ENCODE measurements at places on chromosomes 6 and 20.
A peak's percentile ranks its signal among the peaks of the same experiment; 100 is the strongest.

DNA sequence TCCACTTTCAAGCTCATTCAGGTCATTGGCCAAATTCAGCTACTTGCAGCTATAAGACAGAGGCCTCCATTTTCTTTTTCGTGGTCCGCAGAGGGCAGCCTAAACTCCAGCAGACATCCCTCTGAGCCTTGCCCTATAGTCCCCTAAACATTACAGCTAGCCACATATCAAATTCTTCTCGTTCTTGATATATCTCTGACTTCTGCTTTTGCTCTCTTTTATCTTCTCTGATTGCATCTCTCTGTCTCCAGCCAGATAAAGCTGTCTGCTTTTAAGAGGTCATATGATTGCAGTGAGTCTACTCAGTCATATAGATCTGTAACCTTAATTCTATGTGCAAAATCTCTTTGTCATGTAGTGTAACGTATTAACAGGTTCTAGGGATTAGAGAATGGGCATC, 358.4 kb upstream of the RGS17 start:
- no peak for DNase-seq

DNA sequence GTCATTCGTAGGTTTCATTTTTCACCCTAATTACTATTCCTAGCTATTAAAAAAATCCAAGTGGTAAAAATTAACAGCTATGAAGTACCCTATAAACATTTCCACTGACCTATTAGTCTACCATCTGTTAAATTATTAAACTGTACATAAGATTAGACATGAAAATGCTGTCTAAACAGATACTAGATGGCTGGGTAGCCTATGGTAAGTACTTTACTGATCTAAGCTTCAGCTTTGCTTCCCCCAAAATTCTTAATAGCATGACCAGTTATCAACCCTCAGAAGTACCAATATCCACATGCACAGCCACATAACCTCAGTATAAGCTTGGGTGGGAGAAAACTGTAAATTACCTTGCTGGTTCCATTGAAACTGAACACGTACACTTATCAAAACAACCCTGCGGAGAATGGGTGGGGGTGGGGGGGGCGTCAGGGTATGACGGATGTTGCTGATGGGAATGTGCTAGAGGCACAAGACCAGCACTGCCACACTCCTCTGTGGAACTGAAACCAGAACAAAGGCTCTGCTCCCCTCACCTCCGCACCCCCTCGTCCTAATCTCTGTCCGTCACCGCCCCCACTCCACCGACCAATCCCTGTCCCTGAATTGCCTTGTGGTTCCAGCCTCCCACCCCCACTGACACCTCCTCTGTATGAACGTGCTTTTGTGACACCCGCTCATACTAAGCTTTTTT, 45.3 kb downstream of the B4GALT5 start:
- peak; percentile 88 for DNase-seq

DNA sequence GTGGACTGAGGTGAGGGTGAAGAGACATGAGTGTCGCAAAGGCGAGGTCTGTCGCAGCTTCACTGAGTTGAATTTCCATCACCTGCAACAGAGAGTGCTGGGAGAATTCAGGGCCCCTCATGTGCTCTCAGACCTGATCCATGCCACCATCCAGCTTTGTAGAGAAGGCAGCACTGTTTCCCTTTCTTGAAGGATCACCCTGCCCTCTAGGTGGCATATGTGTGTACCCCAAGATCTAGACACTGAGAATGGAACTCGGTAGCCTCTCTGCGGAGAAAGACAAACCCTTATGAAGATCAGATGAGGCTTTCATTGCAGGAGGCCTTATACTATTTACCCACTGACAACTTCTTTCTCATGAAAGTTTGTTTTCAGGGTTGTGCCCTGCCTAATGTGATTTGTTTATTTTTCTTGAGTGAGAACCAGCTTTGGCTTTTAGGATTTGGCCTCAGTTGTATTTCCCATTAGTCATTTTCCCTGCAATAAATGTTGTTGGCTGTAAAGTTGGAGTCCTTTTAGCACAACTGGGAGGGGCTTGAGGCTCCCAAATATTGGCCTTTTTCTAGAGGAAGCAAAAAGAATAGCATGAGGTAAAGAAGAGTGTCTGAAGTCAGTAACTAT, 811.3 kb downstream of the DHX35 start:
- DNase-seq: no peak

DNA sequence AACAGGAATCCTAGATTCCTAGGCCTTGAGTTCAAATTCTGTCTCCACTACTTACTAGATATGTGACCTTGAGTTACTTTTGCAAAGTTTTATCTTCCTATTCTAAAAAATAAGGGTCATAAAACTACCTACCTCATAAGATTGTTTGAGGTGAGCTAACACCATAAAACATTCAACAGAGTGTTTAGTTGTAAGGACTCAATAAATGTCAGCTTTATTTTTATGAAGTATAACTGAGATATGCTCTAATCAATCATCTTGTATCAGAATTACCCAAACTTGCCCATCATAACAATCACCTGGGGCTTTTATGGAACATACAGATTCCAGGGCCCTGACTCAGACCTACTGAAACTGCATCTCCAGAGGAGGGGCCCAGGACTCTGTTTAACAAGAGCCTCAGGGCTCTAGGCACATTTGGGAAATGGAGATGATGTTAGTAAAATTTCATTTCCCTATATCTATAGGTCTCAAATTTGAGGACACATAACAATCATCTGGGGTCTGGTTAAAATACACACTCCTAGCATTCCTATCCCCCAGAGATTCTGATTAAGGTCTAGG, 35.5 kb upstream of the MRAP2 start:
- DNase-seq: no peak

DNA sequence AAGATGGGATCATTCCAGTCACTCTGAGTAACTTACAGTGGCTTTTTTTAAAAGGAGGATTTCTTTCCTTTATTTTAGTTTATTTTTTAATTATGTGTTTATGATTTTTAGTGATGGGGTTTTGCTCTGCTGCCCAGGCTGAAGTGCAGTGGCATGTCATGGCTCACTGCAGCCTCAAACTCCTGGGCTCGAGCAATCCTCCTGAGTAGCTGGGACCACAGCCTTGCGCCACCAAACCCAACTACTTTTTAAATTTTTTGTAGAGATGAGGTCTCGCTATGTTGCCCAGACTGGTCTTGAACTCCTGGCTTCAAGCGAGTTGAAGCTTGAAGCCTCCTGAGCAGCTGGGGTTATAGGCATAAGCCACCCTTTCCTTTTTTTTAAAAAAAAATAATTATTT, 31.8 kb upstream of the PHACTR3 start:
- DNase-seq: no peak

DNA sequence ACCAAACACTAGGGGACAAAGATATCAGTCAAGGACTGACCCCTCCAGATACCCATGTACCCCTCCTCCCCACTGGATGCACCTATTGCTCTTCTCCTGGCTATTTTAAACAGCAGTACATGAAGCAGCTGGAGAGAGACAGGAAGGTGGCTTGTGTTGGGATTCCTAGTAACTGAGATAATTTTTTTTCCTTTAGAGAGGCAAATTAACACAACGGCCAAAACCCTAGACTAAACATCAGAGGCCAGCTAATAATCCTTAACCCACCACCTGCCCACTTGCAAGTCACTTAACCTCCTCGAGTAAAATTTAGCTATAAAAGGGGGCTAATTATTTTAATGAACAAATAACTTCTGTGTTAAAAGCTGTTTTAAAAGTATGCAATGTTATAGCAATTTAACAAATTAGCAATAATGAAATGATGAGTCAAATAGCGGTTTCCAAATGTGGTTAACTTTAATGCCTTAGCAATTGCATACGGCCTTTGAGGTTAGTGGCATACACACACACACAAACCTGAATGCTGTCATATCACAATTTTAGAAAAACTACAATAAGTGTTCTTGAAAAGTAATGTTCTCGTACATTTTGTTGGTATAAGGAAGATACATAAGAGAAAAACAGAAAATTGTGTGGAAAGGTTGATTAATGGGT, 151.7 kb downstream of the FRK start:
- no peak for DNase-seq

DNA sequence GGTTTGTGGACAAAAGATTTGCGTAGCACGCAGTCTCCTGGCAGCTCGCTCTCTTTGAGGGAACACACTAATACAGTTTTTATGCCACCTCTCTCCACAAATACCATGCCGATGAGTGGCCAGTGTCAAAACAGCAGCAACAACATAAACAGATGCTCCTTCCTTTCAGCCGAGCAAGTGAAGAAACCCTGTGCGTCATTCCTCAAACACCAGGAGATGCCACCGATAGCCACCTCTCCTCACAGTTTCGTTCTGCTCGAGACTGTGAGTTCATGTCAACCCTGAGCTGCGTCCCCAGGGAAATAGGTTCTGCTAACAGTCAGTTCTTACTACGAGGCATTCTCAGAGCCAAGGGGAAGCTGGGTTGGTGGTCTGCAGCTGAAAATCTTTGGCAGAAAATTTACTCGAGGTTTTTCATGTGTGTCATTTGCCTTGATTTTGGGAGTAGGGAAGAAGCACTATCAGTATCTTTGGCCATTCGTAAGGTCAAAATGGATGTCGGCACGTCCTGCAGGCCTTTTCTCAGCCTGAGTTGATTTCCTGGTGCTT, 59.9 kb downstream of the EYA2 start:
- DNase-seq: no peak

GRCh38 chr6:70763754-70764510, 96.2 kb downstream of the SMAP1 start:
- no peak for DNase-seq

GRCh38 chr6:14852375-14852774, 393.5 kb upstream of the JARID2 start:
- DNase-seq: no peak

GRCh38 chr6:138577151-138577915, 78.0 kb upstream of the NHSL1 start:
- DNase-seq: no peak

GRCh38 chr6:138454981-138455706, 44.1 kb downstream of the NHSL1 start:
- no peak for DNase-seq

DNA sequence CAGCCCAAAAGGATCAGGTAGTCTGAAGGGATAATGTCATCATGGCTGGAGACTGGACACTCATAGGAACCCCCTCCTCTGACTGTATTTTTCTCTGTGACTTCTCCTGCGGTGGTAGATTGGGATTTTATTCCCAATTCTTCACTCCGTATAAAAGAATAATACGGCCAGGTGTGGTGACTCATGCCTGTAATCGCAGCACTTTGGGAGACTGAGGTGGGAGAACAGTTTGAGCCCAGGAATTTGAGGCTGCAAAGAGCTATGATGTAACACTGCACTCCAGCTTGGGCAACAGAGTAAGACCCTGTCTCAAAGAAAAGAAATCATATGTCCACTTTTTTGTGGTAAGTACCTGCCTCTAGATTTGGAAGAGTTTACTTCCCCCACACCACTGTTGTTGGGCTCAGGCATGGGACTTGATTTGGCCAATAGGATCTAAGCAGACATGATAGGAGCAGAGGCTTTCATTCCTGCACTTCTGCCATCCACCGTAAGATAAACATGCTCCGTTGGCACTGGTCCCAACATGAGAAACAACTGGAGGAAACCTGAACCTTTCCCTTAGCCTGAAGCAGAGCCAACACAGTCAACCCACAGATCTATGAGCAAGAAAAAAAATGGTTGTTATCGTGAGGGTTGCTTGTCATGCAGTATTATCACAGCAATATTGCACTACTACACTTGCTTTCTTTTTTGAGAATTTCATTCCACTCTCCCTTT, 82.0 kb downstream of the JPH2 start:
- no peak for DNase-seq

- DNase-seq: no peak
Observed at GRCh38 chr20:51423810-51424209, 118.7 kb downstream of the NFATC2 start.

DNA sequence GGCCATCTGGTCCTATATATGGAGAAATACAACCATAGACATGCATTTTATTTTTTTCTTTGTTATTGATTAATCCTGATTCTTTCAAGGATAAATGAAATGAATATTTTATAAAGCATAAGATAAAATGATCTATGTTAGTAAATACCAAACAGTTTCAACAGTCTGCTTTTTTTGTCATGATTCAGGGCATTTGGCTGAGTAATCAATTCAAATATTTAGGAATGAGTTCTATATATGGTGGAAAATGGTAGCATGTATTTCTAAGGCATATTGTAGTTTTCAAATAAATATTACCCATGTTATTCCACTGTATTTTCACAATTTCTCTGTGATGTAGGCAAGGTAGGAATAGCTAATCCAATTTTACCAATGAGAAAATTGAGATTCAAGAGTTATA, 287.5 kb upstream of the FKBP1C start:
- no peak for DNase-seq

GRCh38 chr6:158569036-158569435, 9.1 kb downstream of the TMEM181 start:
- DNase-seq: no peak

DNA sequence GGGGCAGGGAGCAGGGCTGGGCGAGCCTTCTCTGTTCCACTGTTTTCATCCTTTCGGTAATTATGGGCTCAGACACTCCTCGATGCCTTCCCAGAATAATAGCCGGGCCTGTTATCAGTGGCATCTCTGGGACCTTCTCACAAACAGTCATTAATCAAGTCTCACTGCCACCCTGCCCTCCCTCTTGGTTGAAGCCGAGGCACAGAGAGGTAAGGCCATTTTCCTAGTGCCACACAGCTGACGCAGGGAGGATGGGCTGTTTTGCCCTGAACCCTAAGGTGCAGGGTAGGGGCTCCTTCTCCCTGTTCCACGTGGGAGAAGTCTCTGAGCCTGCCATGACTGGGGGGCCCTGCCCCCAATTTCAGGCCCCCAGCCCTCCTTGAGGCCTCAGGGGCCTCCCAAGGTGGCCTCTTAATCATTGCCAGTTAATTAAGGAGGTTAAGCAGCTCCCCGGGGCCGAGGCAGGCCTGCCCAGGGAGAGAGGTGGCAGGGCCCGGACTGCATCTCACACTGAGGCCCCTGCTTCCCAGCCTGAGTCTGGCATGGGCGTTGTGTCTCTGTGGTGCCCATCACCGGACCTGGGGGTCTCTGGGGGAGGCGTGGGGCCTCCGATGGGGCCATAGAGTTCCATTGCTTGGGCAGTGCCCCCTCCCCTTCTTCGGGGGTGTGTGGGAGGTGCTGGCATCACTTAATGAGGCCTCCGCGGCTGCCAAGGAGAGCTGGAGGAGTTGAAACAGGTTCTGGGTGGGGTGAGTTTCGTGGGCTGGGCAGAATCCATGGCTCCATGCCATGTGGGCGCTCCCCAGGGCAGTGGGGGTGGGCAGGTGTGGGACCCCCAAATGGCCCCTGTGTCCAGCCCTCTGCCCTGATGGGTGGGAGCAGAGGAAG, 42.9 kb downstream of the CEBPB start:
- DNase-seq: no peak

GRCh38 chr6:87944541-87944954, 103.1 kb upstream of the SPACA1 start:
- no peak for DNase-seq

DNA sequence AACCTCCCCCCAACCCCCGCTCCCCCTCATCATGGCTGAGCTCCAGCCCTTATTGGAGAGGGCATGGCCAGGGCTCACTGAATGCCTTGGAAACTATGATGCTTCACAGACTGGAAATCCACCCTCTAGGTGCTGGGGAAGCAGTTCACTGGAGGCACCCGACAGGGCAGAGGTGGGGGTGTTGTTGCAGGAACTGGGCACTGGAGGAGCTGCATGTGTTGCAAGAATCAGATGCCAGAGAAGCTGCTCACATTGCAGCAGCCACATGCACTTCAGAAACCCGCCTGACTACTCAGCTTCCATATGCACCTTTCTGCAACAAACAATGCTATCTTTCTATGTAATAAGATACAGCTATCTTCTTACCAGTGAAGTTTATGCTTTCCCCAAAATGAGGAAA, 7.9 kb upstream of the TBPL1 start:
- DNase-seq: no peak

Measured in GM10248 (cell line).